ENCODE measurements at places on chromosomes 4 and X.

- DNase-seq: no peak
Measured at GRCh38 chrX:48934581-48935300, 15.9 kb upstream of the PIM2 start.

GRCh38 chr4:105547769-105548168 is 4.7 kb upstream of the ARHGEF38 start:
- no peak for DNase-seq

GRCh38 chr4:42673082-42673425 is 16.1 kb upstream of the ATP8A1 start:
- DNase-seq: no peak

- DNase-seq: no peak
Measured at GRCh38 chrX:123771449-123772064, 38.7 kb upstream of the THOC2 start.

GRCh38 chrX:13432414-13433297 is 112.8 kb upstream of the ATXN3L start:
- no peak for DNase-seq

- DNase-seq: no peak
Measured at GRCh38 chr4:89403826-89404225, 96.2 kb upstream of the GPRIN3 start.

DNA sequence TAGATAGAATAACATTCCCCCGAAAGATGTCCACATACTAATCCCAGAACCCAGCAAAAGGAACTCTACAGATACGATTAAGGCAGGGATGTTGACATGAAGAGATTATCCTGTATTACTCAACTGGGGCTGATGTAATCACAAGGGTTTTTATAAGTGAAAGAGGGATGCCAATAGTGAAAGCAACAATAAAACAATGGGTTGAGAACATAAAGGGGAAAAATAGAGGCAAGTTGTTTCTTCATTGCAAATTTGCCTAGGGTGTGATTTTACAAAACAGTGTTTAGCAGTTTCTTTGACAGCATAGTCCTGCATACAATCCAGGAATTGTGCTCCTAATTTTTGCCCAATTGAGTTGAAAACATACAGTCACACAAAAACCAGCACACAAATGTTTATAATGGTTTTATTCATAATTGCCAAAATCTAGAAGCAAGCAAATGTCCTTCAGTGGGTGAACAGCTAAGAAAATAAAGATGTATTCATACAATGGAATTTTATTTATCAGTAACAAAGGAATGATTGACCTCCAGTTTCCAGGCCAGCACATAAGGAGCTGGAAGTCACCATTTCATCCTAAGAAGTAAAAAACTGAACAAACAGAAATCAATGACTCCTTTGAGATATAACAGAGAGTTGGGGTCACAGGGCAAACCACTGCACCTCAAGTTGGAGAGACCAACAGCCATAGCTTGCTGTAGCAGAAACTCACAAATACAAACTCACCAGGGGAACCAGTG is 107.2 kb downstream of the CENPC start:
- no peak for DNase-seq

GRCh38 chrX:125319646-125320521 is at the start of gene TEX13C:
Gene TEX13C, plus strand, starts transcription at chrX:125319871. Its CDS starts 249 bp downstream, at chrX:125320120.
- DNase-seq: no peak

DNA sequence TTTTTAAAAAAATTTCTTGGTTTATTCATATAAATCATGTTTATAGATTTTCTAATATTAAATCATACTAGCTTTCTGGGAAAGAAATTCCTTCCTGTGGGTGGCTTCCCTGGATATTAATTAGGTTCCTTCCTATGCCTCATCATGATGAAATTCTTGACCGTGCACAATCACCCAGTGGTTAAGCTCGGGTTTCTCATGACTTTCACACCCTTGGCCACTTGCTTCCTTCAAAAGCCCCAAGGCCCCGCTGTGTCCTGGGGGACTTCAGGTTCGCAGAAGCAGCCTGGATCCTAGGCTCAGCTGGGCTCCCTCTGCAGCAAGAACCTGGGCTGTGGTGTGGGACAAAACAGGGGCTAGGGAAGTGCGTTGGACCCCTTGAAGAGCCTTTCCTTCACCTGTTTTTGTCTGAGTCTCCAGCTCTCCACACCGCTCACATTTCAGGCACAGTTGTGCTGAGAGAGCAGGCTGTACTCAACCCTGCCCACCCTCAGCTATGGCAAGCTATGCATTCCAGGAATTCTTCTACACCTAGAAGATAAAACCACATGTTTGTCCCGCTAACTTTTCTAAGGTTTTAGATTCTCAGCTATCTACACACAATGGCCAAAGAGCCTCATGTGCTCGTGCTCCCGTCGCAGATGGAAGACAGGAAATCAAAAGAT is 48.9 kb upstream of the TMSB15B start:
- DNase-seq: no peak

DNA sequence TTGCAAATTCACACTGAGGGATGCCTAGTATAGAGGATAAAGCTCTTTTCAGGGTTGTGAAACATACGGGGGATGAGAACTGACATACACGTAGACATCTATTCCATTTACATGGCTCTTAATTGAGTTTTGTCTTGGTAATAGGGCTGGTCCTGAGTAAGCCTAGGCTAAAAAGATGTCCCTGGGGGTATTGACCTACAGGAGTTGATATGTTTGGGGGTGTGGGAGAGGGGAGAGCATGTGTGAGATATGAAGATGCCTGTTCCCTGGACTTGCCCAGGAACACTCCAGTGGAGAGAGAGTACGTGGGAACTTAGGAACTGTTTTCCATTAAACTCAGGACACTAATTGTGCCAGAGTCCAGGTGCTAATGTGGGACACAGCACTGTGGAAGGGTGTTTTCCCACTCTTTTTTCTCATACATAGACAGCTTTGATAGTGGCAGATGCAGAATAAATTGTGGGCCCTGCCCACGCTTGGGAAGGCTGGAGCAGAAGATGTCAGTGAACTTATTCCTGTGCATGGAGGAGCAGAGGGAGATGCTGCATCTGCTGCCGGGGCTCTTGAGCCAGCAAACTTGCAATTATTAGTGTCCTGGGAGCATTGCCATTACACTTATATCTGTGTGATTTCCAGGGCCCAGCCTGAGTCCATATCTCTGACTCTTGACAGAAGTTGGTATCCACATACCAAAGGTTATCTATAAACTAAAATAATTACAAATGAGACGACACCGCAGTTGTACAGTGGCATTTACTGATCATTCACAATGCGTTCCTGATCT is 20.7 kb downstream of the SYNPO2 start:
- no peak for DNase-seq

DNA sequence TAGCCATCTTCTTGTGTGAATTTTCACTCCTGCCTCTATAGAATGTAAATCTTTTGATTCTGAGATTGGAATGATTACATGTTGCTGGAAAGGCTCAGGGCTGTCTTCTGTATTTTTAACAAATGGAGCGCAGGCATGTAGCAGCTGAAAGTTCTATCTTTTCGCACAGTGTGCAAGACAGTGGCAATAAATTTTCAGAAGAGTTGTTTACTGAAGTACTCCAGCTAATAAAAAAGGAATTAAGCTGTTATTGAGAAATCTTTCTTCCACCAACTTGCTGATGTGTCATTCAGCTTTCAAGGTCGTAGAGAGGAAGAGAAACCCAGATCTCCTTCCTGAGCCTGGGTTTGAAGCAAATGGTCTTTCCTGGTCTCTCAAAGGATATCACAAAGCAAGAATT is 122.0 kb upstream of the PUDP start:
- DNase-seq: no peak

GRCh38 chr4:164871673-164872072 is 5.3 kb upstream of the APELA start:
- DNase-seq: no peak

DNA sequence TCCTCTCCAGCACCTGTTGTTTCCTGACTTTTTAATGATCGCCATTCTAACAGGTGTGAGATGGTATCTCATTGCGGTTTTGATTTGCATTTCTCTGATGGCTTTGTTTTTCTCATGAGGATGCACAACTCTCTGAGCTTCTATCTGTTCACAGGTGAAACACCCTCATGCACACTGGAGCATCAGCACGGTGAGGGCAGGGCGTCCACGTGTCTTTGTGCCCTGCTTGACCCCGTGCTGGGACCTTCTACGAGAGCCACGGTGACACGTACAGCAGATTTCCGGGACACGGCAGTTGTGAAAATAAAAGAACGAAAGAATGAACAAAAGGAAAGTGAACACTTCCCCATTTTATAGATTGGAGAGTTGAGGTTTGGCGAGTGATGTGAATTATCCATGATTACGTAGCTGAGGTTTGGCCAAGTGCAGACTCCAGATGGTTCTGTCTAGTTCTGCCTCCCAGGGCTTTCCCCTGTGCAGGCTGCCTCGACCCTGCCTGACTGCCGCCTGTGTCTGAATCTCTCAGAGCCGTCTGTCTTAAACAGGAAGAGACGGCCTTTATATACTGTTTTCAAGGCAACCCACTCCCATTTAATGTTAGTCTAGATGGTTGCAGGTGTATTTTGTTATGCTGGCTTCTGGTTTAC is 67.8 kb upstream of the SORBS2 start:
- DNase-seq: no peak

DNA sequence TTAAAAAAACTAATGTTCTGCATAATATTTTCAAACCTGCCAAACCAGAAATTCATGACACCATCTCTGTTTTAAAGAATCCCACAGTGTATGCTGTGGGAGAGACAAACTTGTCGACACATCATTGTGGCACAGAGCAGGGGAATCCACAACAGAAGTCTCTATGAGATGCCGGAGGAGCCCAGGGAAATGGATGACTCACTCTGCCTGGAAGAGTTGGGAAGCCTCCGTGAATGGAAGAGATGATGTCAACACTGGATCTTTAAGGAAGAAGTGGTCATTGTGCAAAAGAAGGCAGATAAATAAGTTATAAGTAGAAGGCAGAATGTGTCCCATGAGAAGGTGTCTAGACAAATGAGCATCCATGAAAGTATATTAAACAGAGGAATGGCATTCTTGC is 595.1 kb downstream of the RAB28 start:
- no peak for DNase-seq

- DNase-seq: no peak
Measured at GRCh38 chr4:102574317-102574716, 73.2 kb downstream of the NFKB1 start.

DNA sequence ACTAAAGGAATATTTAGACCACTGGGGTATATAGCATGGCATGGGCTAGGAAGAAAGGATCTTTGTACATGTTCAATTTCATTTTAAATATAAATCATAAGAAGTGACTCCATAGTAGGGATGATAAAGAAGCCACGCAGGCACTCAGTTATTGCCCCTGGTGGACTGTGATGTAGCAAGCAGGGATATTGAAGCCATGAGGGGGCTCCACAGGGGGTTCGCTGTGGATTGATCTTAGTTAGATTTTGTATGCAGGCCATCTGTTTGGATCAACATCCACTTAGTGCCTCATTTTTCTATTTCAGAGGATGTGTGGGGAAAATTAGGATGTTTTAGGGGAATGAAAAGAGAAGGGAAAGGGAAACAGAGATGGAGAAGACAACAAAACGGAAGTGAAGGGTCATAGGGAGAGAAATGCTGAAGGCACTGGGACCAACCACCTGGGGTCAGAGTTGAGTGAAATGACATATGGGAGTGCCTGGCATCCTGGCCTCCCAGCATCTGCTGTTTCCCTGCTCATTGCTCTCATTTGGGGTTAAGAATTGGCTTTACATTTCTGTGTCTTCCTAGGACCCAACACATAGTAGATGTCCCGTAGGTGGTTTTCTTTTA is 11.2 kb upstream of the FREM3 start:
- no peak for DNase-seq

DNA sequence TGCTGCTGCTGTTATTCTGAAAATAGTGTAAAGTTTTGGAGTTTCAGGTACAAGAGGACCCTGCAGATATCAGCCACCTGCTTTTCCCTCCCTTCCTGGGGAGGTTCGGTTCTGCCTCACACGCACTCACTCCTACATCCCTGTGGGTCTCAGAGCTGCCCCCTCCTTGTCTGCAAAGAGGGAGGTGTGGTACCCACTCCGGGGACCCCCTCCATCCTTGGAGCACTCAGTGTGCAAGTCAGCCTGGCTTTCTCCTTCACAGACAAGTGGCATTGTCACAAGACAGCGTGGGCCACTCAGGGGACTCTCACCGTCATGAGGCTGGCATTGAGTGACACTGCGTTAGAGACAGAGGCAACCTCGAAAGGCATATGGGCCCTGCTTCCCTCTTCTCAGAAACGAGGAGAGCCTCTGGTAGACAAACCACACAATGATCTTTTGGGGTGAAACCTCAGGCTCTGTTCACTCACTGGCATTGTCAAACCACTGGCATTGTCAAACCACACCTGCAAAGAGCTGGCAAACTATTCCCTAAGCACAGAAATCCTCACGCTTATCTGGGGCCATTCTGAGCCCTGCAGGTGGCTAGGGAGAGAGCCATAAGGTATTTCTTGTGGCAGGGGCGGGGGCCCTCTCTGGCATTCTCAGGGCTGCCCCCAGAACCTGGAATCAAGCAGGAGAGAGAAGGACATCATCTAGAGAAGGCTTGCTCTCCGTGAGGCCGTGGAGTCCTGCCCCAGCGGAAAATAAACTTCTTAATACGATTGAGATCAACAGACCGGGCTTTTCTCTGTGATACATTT is 285.0 kb downstream of the SHOX start:
- no peak for DNase-seq

GRCh38 chr4:125547836-125548235 is 233.1 kb downstream of the FAT4 start:
- no peak for DNase-seq

- DNase-seq: no peak
Measured at GRCh38 chrX:85243155-85243554, 424 bp downstream of the SATL1 start.
